ENCODE measurements at places on chromosomes 7 and 10.

- no peak for DNase-seq
Measured at GRCh38 chr7:158063850-158064610, 523.6 kb downstream of the PTPRN2 start.

- DNase-seq = no peak
Measured at GRCh38 chr10:58414270-58415041, 29.2 kb downstream of the TFAM start.

GRCh38 chr7:14236834-14237233 is 247.4 kb upstream of the ETV1 start:
- no peak for DNase-seq

DNA sequence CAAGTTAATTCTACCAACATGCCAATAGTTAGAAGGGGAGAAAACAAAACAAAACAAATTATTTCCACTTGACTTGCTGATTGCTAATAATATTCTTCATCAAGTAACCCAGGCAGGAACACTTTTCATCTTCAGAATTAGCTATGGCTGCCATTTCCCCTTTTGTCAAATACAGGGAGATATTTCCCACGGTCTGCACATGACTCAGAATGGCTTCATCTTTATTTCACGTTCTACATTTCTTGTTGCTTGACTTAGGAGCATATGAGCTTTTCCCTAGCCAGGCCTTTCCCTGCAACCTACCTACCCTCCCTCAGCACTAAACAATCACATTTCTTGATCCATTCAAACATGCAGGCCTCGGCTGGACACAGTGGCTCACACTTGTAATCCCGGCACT is 6.5 kb downstream of the CPVL start:
- no peak for DNase-seq

DNA sequence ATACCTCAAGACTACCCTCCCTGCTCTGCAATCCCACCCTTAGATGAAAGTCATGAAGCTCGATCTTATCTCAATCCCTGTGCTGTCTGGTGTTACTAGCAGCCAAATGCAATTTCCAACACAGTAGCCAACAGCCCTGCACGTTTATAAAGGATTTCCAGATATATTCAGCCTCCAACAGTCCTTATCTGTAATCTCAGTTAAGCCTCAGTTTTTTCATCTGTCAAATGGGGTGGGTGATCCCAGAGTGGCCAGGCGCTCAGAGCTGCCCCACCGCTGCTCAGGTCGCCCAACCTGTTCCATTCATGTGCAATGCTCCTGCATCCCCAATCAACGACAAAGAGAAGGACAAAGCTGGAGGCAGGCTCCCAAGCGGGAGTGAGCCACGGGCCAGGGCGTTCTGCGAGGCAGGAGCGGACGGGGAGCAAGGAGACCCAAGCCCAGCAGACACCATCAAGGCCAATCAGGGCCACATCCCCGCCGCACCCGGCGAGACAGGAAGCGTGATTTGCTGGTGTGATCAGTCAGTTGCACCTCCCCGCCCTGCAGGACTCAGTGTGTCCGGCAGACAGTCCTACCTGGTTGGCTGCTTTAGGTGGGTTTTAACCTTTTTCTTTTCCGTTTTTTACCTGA is 19.7 kb downstream of the PDGFA start:
- DNase-seq = no peak

DNA sequence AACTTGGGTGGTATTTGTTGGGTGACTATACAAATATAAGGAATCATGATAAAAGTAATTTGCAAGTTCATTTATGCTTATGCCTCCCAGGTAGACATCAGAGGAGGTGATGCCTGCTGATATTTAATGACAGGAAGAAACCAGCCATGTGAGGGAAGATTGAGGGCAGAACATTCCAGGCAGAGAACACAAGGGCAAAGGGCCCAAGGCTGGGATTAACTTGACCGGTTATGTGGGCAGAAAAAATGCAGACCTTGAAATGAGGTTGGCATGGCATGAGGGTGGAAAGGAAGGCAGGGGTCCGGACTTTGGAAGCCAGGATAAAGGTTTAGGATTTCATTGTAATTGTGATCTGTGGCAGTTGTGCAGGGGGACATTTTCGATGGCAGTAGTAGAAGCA is 68.0 kb upstream of the MTPN start:
- DNase-seq = no peak
